Hindlimb muscle (tissue), 1 donor: ENCODE measurements at places on chromosomes 5 and 9. TPM values are rescaled to one million over a fixed set of nuclear protein-coding genes. Genes with fewer than 3 reads are reported as not detected.
A peak's percentile ranks its signal among the peaks of the same experiment; 100 is the strongest.

GRCh38 chr5:169404223-169404622 lies 103.3 kb upstream of the SLIT3 start:
- DNase-seq = no peak

ZFP37 gene
- polyA plus RNA-seq = 3.5 TPM

DNA sequence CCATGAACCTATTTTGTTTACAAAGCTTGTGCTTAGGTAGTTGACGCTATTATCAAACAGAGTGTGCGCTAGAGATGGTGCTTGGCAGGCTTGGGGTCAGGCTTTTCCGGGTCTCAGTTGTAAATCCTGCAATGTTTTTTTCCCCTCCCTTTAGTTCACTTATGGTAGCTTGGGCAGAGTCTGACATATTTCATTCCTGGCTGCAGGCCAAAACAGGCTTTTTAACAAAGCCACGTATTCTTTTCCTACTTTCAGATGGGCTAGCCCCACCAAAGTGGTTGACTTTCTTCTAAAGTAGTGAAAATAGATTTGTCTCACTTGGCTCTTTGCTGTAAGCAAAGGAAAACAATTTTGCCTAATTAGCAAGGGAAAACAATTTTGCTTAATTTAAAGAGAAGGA lies 58.0 kb upstream of the FBN2 start:
- DNase-seq = peak; percentile 21

DNA sequence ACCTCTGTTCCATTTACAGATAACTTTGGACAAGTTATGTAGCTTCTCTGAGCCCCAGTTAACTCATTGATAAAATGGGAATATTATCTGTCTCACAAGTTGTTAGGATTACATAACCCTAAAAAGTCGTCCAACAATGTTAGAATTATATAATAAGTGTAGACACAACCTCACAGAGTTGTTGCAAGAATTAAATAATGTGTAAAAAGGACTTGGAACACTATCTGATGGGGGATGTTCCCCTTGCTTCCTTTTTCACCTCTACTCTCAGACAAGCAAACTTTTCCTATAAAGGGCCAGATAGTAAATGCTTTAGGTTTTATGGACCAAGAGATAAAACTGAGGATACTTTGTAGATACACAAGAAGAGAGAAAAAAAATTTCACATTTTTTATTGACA lies 193.5 kb downstream of the GAPVD1 start:
- DNase-seq = no peak

ORM2 gene
- polyA plus RNA-seq = 0.37 TPM

KLF9 gene
- polyA plus RNA-seq = 2.0 TPM

DNA sequence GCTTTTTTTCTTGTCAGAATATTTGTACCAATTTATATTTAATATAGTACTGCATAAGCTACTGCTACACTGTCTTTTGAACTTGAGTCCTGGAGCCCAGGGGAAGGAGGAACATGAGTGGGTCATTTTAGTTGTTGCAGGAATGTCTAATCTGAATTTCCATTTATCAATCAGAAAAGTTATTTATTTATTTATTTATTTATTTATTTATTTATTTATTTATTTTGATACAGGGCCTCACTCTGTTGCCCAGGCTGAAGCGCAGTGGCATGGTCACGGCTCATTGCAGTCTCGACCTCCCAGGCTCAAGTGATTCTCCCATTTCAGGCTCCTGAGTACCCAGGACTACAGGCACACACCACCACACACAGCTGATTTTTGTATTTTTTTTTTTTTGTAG lies 712.6 kb downstream of the NR2F1-AS1 start:
- no peak for DNase-seq

DNA sequence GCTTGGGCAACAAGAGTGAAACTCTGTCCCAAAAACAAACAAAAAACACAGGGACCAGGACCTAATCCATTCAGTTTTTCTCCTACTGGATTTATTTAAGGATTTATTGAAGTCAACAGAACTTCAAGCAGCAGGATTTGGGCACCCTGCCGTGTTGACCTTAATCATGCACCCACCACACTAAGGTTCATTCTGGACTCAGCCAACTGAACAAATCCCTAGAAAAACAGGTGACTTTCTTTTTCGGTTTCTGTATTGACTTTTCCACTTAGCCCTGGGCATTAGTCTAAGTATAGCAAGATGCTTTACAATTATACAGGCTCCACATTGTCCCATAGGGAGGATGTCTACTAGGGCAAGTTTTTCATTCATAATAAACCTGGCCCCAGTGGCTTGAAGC lies 30.0 kb downstream of the ZNF131 start:
- no peak for DNase-seq

- no peak for DNase-seq
Observed at GRCh38 chr5:172694061-172694460, 53.0 kb downstream of the NEURL1B start.

- DNase-seq = peak; percentile 43
Observed at GRCh38 chr9:105245029-105245890, 809 bp downstream of the SLC44A1 start.

CYSRT1 gene
- 2.5 TPM for polyA plus RNA-seq

THBS4 gene
- polyA plus RNA-seq = 116 TPM

- no peak for DNase-seq
Observed at GRCh38 chr9:129954868-129955550, 88.0 kb downstream of the FNBP1 start.

B4GALT1 gene
- 38.4 TPM for polyA plus RNA-seq

DNA sequence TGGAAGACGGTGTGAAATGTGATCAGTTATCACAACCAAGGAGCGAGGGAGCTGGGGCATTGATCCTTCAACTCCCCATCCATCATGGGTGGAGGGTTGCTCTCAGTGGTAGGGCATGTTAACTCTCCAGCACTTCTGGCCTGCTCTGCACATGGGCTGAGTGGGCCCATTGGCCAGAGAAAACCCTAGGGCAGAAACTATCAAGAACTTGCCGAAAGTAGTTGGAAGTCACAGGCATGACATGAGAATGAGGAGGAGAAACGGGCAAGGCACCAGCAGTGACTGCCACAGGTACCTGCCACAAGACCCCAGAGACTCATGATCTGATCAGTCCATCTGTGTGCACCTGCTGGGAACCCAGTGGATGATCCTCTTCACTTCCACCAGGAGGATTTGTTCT lies 50.9 kb upstream of the CXCL14 start:
- DNase-seq = no peak

DNA sequence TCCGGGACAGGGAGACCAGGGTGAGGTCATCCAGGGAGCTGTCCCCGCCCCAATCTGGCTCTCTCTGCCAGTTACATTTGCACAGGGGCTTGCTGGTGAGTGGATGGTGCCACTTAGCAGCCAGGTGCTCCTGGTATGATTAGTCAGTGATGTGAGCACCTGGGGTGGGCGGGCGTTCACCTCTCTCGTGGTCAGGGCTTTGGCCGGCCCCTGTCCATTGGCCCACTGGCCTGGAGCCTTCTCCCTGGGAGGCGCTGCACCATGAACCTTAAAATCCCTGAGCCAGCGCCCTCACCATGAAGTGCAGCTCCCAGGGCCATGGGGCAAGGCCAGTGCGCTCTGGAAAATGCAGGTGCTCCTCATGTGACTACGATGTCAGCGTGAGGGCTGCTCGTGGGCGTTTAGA lies 2.0 kb downstream of the NKD2 start:
- DNase-seq = no peak

GRCh38 chr9:120291050-120291449 lies 288.9 kb downstream of the CDK5RAP2 start:
- DNase-seq = no peak

DNA sequence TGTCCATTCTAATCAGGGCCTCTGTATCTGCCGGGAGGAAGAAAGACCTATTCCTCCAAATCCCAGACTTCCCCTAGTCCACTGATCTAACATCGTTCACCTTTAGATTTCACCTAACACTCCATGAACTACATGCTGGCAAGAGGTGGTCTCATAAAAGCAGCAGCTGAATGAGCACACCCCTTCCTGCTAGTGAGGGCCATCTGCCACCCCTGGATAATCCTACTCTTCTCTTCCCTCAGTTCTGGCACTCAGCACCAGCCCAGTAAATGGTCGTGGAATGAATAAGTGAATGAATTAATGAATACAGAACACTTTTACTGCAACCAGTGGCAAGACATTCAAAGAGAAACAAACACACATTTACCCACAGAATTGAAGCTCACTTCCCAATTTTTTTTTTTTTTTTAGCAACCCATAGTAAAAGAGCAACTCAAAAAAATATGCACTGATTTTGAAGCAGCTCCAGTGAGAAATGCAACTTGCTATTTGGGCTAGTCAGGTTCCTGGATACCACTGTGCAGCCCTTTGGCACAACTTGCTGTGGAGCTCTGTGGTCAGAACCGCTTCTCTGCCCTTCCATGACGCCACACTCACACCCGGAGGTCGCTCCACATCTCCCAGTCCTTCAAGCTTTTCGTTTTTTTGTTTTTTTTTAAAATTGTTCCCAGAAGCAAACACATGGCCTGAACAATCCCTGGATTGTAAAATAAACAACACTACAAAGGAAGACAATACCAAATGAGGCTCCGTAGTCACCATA lies 6.2 kb downstream of the RNF183 start:
- no peak for DNase-seq

CARTPT gene
- polyA plus RNA-seq = not detected

- no peak for DNase-seq
Observed at GRCh38 chr9:103867886-103868285, 226.2 kb upstream of the SMC2 start.

PCDHA3 gene
- 0.18 TPM for polyA plus RNA-seq

NOXA1 gene
- 4.2 TPM for polyA plus RNA-seq

SH3TC2 gene
- polyA plus RNA-seq = 1.8 TPM

CEL gene
- polyA plus RNA-seq = 2.6 TPM

ACTBL2 gene
- not detected for polyA plus RNA-seq

DNA sequence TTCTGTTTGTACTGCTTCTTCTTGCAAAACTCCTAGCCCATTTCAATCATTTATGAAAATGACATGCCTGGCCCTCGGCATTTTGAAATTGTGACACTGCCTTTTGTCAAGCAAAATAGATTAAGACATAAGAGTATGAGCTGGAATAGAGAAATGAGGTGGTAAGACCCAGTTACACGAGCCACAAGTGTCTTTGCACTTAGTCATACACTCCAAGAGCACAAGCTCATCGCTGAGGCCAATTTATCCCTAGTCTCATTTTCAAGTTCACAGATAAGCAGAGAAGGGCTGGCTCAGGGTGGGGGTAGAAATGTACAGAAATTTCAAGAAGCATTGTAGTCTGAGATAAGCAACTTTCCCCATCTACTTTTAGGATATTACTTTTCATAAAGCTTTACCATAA lies 40.6 kb upstream of the MAP1B start:
- DNase-seq = no peak

GRCh38 chr5:151005950-151006576 lies 14.3 kb upstream of the GPX3 start:
- DNase-seq = peak; percentile 91

RPL12 gene
- polyA plus RNA-seq = 2,053 TPM
